Brain (organoid and tissue), 16 donors: ENCODE measurements at places on chromosomes 3 and 15. TPM values are rescaled to one million over a fixed set of nuclear protein-coding genes. Genes with fewer than 3 reads are reported as not detected.

DNA sequence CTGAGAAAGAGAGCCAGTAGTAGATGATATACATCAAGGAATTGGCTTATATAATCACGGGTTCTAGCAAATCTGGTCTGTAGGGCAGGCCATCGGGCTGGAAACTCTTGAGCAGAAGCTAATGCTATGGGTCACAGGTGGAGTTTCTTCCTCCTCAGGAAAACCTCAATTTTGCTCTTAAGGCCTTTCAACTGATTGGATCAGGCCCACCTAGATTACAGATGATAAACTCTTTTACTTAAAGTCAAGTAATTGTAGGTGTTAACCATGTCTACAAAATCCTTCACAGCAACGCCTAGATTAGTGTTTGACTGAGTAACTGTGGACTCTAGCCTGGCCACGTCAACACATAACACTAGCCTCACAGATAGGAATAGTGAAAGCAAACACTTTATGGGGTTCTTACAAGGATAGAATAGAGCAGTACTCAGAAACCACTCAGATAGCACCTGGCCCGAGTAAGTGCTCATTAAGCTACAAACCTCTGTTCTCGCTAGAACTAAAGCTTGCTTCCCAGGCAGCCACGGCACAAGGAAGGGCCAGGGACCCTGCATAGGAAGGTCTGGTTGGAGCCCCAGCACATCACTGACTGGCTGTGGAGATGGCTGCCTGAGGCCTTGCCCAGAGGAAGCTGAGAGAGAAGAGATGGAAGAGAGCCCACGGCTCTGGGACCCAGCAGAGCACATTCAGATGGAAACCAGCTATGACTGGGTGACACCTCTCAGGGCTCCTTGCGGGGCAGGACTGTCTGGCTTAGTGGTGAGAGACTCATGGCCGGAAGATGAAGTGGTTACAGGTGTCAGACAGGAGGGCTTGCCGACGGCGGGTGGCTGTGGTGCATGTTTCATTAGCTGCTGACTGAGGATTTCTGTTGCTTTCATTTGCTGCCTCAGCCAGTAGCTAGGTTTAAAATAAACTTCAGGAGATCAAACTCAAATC, 202.5 kb upstream of the TLE3 start:
- no peak for DNase-seq

DNA sequence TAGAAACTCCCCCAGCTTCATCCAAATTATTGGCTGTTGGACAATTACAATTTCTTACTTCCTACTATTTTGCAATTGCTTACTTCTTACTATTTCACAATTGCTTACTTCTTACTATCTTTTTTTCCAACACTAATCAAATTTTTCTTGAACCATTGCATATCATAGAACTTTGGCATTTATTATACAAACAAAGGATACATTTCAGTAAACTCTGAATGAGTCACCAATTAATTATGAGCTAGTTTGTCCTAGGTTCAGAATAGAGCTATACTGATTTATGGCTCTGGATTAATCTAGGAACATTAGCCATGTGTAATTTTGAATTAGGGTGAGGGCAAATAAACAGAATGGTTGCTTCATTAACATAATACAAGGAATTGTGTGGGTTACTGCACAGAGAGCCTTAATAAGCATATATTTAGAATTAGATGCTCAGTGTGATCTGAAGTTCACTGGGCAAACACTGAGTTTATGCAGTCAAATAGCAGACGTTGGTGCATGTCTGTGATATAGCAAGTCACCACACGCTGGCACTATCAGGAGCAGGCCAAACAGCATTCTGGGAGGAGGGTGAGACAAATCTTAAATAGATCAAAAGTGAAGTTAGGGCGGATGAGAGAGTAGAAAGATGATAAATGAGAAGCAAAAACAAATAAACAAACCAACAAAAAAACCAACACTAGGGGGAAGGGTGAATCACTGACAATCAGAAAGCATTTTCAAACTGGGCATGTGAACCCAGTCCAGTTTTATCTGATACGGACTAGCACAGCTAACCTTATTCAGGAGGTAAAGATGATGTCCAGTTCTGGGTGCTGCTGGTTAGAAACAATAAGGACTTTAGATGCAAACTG, 21.5 kb downstream of the GABRR3 start:
- DNase-seq: no peak

DNA sequence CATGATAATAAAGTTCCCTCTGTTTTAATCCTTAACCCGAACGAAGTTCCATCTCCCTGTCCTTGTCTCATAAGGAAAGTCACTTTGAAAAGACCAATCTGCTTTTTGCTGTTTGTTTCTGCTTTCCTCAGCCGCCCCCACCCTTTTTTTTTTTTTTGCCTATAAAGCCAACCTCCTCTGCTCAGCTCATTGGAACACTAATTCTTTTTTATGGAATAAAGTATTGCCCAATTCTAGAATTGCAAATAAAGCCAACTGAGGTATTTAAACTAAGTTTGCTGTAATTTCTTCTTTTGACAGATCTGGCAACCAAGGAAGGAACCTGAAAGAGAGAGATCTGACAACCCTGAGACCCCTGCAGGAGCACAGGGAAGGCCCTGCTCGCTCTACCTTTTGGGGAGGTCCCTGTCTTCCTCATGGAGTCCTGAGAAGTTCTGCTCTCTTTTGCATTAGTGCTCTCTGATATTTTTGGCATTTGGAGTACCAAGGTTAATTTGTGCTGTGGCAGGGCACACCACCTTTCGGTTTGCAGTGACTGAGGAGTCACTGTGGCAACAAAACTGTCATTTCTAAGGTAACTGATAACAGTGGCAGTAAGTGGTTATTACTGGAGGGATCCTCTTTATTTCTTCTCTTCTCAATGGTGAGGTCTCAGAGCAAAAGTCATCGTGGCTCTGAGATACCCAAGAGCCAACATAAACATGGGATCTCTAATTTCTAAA, 35.2 kb upstream of the TRPM1 start:
- DNase-seq: no peak

ADPRH gene
- 1.2 TPM for polyA plus RNA-seq

TPRG1 gene
- not detected for polyA plus RNA-seq

DNA sequence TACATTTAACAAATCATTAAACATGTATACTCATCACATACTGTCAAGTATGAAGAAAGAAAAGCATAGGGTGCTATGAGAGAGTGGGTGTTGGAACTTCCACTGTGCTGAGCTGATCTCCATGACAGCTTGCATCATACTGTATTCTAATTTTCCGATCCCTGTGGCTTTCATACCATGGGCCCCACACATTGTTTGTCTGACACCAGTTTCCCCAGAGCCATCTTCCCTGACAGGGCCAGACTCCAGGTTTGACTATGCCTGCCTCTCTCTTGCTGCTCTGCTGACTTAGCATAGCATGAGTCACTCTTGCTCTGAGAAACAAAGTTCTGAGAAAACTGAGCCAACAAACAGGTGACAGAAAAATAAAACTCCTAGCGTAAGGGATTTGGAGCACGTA, 37.0 kb upstream of the CASR start:
- DNase-seq: no peak

DNA sequence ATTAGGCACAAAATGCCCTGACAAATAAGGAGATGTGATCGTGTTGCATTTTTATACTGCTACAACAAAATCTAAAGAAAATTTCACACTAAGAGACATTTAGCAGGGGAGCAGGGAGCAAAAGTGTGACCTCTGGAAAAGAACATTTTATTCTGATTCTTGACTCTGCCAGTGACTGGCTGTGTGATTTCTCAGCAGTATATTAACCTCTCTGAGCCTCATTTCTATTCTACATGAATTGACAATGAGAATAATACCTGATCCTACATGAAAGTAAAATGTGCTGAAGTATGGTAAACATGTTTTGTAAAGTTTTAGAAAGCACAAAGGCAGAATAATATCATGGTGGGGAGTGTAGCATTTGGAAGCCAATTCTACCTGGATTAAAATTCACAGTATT, 273.3 kb downstream of the SLC9A9 start:
- DNase-seq: no peak

DNA sequence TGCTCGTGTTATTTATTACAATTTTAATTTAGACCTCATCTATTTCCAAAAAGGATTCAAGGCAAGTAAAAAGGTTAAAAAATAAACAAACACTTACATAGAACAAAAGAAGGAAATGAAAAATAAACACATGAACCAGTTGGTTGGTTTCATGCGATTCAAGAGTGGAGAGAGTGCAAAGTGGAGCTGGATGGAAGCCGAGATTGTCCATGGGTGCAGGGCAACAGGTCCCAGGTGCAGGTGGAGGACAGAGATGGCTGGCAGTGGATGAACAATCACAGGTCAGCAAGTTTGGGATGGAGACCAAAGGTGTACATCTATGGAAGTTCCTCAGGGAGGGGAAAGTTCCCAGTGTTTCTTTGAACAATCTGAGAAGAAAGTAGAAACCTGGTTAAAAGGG, 11.6 kb upstream of the SEMA5B start:
- no peak for DNase-seq

NME9 gene
- 1.8 TPM for polyA plus RNA-seq

DNA sequence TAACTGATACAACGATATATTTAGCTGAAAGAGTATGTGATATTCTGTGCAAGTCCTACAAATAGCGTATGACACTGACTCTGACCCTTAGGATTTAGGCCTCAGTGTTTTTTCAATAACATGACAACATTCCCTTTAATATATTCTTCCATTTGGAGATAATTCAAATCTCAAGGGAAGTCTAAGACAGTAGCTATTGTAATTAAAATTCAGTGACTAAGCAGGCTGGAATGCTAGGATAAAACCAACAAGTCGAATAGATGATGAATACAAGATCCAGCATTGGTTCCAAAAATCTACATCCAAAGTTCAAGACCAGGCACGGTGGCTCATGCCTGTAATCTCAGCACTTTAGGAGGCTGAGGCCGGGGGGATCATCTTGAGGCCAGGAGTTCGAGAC, 56.2 kb downstream of the QTRT2 start:
- DNase-seq: no peak
